ENCODE measurements at places on chromosomes 6 and 20. TPM values are rescaled to one million over a fixed set of nuclear protein-coding genes. Genes with fewer than 3 reads are reported as not detected.

DNA sequence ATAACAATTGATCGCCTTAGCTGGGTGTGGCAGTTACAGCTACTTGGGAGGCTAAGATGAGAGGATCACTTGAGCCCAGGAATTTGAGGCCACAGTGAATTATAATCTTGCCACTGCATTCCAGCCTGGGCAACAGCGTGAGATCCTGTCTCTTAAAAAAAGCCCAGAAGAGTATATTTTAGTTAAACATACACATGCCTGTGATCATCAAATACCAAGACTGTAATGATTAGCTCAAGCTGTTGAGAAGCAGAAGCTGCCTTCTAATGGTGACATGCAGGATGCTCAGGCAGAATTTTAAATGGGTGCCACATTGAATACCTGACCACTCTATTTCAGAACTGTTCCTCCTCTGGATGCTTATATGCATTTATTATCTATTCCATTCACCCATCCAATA, 8.9 kb upstream of the TMEM14A start:
- DNase-seq, result no peak

GRCh38 chr6:68192988-68193387, 442.1 kb upstream of the ADGRB3 start:
- DNase-seq, result no peak

Gene CLPSL1
- total RNA-seq, result not detected

DNA sequence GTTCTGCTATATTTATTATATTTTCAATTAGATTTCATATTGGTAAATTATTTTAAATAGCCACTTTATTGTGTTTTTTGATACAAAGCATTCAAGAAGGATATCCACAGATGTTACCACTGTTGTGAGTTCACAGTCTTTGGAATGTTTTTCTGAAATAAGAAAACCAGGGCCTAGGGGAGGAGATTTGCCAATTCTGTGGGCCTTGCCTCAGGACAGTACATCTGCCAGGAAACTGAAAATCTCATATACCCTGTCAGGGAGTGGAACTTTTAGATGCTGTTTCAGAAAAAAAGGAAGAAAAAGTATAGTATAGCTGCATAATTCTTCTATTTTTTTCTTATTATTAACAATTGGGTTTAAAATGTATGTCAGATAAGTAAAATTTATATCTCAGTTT, 995.9 kb upstream of the ADGRB3 start:
- no peak for DNase-seq

Gene RCAN2
- 9.1 TPM for total RNA-seq

Gene EDN3
- total RNA-seq, result 0.55 TPM

- DNase-seq, result no peak
Measured at GRCh38 chr20:48015141-48015910, 230.0 kb upstream of the SULF2 start.

DNA sequence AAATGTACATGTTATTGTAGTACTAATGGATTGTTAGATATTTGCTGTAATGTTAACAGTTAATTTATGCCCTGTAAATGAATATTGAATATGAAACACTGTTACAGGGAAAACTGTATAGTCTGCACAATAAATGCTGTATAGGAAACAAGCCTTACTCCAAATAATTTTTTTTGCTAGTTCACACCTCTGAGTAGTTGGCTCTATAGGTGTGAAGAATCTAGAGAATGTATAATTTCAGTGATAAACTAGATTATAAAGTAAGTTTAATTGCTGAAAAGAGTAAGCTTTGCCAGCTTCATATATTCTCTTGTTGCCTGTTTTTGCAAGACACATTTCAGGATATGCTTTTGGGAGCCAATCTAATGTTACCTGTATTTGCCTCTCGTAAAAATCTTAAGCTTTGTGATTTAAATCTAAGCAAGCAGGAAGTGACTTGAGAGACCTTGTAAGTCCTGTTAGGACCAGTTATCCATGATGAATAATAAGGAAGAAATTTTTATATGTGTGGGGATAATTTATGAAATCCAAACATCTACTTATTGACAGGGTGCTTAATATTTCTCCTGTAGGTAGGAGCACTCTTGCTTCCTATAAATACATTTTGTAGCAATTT, 232.4 kb downstream of the ZFAND3 start:
- no peak for DNase-seq

DNA sequence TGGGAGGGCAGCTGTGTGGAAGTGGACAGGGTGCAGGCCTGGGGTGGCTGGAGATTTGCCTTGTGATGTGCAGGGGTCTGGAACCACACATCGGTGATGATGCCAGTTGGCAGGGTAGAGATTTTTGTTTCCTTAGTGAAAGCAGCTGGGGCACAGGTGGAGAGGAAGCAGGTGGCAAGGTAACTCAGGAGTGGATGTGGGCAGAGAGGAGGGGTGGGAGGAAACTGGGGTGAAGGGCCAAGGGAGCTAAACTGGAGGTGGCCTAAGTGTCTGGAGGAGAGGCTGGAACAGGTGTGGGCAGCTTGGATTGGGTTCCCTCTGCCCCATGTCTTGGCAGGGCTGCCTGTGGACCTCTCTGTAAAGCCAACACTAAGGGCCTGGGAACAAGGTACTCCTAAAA, 4.7 kb upstream of the SCUBE3 start:
- DNase-seq, result no peak

DNA sequence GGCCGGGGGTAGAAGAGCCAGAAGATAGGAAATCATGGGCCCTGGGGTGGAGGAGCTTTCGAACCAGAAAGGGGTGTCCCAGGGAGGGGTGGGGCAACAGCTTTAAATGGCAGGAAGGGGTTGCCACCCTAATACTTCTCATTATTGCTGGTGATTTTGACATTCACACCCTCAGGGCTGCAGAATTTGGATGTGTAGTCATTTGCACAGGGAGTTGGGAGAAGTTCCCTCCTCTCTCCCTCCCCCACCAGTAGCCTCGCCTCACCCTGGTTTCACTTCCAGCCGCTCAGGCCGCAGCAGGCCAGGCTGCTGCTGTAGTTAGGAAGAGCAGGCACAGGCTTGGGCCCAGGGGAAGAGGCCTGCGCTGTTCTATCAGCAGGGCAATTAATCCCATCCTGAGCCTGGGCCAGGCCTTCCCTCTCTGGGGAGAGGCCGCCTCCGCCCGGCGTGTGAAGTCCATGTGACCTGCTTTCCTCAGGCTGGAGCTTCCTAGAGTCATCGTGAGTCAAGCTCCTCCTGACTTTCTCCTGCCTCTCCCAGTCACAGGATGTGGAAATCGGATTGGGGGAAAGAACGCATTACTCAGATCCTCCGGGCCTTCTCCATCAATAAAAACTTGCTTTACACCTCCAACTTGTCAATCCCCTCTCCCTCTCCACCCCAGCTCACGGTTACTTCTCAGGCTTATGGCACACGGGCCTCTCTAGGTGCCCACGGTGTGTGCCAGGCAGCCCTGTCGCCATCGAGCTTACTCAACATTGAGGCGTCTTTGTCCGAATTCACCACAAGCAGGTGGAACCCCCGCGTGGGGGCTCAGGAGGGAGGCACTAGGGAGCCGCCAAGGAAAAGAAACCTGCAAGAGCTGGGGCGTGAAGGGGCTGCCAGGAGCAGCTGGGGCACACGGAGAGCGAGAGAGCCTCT, 7.8 kb downstream of the ADTRP start:
- peak; percentile 96 for DNase-seq

Gene ZNF391
- total RNA-seq, result 6.1 TPM

GRCh38 chr6:332671-333070, 40.4 kb downstream of the DUSP22 start:
- DNase-seq, result no peak

DNA sequence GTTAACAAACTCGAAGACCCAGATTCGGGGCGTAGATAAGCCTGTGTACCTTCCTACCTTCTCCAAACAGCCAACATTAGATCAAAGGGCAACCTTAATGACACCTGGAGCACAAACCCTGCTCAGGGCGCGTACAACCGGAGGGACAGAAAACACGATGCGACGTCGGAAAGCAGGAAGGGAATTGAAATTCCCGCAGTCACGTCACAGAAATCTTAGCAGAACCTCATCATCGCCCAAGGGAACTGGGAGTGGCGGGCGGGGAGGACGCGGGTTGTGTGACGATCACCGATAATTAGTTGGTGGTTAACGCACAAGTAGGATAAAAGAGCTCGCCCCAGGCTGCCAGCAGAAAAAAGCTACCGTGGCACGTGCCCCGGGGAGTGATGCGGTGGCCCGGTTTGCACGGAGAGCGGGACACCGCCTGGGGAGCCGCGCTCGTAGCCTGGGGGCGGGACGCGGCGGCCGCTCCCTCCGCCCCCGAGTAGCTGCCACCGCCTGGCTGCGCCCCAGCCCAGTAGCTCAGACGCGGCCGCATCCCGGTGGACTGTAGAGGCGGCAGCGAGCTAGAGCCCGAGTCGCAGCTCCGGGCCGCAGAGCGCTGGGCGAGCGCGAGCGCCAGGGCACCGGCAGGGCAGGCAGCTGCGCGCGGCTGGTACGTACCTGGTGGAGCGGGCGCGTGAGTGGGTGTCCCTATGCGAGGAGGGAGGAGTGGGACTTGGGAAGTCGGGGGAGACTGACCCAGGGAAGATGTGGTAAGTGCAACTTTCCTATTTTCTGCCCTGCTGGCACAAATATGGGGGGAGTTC, at the start of gene PKIB:
Gene PKIB (plus strand): TSS at position 525 of the 809 bp plus-strand sequence. CDS start 107,390 bp downstream, outside the sequence.
- DNase-seq, result peak; percentile 74

- DNase-seq, result no peak
Measured at GRCh38 chr6:25012657-25013056, 76.9 kb upstream of the RIPOR2 start.

DNA sequence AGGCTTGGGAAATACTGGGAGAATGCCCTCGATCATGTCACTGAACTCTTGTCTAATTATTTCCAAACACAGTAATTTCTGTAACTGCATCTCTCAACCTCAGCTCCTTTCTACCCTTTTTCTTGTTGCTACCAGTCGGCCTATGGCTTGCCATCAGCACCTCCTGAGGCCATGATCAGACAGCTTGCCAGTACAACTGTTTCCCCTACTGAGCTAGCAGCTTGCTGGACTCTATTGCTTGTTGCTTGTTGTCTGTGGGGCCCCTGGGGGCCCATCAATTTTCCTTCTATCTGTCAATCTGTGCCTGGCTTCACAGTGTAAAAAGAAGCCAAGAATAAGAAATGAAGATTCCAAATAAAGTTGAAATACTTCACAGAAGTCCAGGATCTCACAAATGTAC, 123.9 kb downstream of the OPN5 start:
- no peak for DNase-seq

DNA sequence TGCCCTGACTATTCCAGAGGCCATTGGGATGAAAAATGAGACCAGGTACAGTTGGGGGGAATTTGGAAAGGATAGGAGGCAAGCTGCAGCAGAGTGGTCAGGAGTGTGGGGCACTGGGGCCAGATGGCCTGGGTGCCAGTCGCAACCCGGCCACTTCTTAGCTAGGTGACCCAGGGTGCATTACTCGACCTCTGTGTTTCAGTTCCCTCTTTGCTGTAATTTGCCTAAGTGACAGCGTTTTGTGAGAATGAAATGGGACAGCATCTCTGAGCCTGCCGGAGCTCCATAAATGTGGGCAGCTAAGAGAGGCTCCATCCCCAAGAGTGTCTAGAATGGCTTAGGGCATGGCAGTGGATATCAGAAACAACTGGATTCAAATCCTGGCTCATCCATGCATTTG, 13.9 kb downstream of the LRFN2 start:
- no peak for DNase-seq

DNA sequence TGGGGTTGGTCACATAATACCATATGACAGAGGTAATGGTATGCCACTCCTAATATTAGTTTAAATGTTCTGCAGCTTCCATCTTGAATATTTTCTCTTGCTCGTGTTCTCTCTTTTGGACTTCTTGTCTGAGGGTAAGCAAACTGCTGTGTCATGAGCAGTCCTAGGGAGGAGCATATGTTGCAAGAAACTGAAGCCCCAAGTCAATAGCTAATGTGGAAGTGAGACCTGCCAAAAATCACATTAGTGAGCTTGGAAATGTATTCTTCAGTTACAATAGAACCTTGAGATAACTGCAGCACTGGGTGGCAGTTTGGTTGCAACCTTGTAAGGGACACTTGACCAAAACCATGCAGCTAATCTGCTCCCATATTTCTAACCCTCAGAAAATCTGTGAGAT, 178.2 kb upstream of the IMPG1 start:
- no peak for DNase-seq

GRCh38 chr20:52152416-52152815, 39.2 kb downstream of the ZFP64 start:
- DNase-seq, result no peak

Gene CYP24A1
- not detected for total RNA-seq

- no peak for DNase-seq
Measured at GRCh38 chr6:55868176-55868575, 7.2 kb downstream of the BMP5 start.

DNA sequence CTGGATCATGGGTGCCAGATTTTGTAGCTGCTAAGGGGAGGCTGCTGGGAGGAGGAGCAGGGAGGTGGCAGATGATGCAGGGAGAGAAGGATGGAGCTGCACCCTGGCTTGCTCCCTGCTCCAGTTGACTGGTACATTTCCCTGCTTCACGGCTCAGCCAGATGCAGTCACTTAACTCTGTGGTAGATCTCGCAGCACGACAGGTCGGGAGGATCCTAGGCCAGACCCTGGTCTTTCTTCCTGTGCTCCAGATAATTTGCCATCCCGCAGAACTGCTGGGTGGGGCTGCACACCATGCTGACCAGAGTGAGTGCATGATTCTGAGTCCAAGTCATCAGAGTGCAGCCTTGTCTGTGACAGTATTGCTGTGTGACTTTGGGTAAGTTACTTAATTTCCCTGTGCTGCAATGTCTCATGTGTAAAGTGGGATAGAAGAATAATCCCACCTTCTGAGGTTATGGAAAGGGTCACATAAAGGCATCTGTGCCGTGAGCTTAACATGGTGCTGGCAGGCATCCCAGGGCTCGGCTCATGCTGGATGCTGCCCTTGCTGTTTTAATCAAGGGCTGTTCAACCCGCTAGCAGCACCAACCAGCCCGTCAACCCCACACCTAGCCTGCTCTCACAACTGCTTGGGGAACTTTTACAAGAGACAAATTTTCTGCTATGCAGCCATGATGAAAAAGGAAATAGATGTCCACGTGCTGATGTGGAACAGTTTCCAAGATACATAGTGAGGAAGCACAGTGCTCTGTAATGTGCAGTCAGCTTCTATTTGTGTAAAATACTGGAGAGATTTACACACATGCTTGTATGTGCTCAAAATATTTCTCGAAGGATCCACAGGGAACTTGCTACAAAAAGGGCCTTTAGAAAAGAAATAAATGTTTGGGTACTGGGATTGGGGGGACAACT, 257.9 kb downstream of the CDH26 start:
- no peak for DNase-seq

GRCh38 chr20:47606983-47607613, 105.4 kb downstream of the NCOA3 start:
- DNase-seq, result no peak

Gene CYP21A2
- 1.1 TPM for total RNA-seq

Gene HLA-DQA2
- 1.7 TPM for total RNA-seq

- DNase-seq, result no peak
Measured at GRCh38 chr20:42747765-42748411, 441.8 kb downstream of the PTPRT start.

Gene OR2H2
- total RNA-seq, result not detected

GRCh38 chr6:43334466-43335095, 26.0 kb upstream of the CRIP3 start:
- DNase-seq, result no peak

Gene FAM184A
- 5.4 TPM for total RNA-seq

- DNase-seq, result peak; percentile 86
Measured at GRCh38 chr20:36544134-36545018, 3.1 kb downstream of the MYL9 start.

Gene GPR63
- 1.6 TPM for total RNA-seq

- no peak for DNase-seq
Measured at GRCh38 chr6:97969065-97969464, 686.0 kb upstream of the MMS22L start.

GRCh38 chr20:16761305-16761829, 13.2 kb downstream of the OTOR start:
- DNase-seq, result no peak
